ENCODE measurements at places on chromosomes 11 and 22.
A peak's percentile ranks its signal among the peaks of the same experiment; 100 is the strongest.

- peak; percentile 88 for DNase-seq
Measured at GRCh38 chr11:120608760-120609211, 97.2 kb downstream of the GRIK4 start.

GRCh38 chr22:30294066-30294465 is 4.8 kb upstream of the CASTOR1 start:
- no peak for DNase-seq

DNA sequence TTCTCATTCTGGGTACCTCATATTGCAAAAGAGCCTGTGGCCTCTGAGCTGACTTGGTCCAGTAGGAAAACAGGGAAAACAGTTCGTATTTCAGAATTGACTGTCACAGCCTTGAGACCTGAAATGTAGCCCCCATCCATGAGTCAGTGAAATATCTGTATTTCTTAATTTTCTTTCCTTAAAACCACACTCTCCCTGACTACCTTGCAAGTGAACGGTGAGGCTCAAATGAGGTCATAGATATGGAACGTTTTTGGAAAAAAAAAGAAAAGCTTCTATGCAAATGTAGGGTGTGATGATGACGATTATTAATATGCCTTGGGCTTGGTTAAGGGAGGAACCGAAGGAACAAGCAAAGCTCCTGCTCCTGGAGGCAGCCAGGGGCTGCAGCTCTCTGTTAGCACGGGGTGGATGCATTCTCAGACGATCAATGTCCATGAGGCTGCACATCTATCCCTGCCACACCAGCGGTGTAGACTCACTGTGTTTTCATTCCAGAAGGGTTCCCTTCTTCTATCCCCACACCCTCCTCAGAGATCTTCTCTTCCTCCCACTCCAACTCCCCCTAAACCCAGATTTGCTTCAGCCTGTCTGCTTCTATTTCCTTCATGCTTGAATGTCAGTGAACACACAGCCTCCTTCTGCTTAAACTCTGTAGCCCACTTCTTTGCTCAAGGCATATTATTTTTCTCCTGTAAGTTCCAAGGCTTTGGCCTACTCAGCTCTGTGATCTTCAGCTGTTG is 29.2 kb upstream of the SCN3B start:
- DNase-seq: no peak

DNA sequence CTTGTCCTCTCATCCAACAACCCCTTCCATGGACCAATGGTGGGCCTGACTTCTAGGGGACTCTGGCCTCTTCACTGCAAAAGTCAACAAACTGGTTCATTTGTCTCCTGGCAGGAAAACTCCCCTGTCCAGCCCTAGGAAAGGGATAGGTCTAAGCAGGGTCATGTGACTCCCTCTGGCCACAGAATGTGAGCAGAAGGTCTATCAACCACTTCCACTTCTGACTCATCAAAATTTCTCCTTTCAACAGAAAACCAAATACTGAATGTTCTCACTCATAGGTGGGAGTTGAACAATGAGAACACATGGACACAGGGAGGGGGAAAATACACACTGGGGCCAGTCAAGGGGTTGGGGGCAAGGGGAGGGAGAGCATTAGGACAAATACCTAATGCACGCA is 1.3 kb upstream of the ISX start:
- DNase-seq: no peak

GRCh38 chr11:93570759-93571413 is 27.7 kb upstream of the SMCO4 start:
- DNase-seq: no peak

GRCh38 chr11:48900131-48900800 is 83.4 kb downstream of the TRIM51G start:
- DNase-seq: no peak

DNA sequence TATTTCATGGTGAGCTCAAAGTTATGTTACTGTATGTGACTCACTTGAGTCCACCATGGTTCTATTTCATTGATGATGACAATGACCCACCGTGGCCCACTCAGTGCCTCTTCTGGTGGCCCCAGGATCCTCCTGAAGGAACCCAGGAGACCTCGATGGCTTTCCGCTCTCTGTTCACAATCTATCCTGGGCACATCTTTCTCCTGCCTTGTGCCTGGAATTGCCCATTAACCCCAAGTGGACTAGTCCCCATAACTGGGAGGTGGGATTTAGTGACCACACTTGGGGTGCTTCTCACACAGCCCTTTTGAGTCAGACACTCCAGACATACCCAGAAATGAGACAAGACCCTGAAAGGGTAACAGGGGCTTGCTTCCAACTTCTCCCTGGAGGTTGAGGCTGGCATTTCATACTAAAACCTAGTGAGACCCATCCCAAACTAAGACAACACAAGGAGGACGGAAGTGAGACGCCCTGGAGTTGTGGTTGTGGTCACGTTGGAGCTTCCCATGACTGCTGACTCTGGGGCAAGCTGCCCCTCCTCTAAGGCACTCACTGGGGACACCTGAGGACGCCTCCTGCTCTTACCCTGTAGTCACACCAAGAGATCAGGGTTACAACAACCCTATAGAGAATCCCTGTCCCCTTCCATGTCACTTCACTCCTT is 22.1 kb downstream of the IGLL5 start:
- DNase-seq: no peak

DNA sequence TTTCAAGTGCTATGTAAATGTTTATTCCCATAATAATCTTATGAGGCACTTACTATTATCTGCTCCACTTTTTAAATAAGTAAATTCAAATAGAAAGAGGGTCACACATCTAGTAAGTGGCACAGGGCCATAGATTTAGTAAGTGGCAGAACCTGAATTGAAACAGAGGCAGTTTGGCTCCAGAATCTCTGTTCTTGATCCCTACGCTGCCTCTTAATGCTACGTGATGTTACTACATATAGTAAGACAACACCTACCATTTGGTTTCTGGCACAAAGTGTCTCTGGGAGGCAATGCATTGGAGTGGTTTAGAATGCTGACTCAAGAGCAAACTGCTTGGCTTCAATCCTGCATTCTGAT is 1018.3 kb downstream of the DLG2 start:
- DNase-seq: no peak

DNA sequence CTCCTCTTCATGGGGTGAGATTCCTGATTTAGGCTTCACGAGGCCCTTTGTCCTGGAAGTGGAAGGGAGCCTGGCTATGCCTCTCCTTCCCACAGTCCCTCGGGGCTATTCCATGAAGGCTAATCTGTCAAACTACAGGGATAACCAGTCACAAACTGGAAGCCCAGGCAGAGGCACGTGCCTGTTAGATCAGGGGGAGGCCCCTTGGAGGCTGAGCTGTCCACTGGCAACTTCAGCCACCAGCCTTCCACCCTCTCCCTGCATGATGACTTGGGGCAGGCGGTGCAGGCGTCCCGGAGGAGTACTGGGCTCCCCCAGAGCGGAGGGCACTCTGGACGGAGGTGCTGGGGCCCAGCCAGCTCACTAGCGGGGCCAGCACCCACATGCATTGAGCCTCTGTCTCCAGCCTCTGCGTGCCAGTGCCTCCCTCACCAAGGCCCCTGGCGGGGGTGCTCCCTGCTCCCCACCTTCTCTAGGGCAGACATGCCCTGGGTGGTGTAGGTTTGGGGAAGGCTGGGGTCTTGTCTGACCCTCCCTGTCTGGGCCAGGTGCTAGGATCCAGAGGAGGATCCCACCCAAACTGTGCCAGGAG is 42.9 kb downstream of the WNT11 start:
- DNase-seq: no peak

- no peak for DNase-seq
Measured at GRCh38 chr22:20292673-20293232, 24.6 kb upstream of the RTN4R start.

DNA sequence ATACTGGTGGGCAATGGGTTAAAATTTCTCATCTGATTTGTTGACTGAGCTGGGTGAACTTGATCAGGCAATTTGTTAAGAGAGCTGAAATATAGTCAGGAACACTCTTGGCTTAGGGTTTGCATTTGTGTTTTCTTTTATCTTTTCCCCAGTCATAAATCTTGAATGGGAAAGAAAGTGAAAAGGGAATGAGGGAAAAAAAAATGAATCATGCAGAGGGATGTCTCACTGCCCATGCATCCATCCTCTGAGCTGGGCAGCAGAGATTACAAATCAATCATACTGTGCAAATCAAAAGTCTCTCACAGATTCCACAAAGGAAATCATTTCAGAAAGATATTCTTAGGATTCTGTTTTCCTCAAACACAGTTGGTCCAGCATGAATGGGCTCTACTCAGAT is 174.2 kb upstream of the MPPED2 start:
- no peak for DNase-seq

DNA sequence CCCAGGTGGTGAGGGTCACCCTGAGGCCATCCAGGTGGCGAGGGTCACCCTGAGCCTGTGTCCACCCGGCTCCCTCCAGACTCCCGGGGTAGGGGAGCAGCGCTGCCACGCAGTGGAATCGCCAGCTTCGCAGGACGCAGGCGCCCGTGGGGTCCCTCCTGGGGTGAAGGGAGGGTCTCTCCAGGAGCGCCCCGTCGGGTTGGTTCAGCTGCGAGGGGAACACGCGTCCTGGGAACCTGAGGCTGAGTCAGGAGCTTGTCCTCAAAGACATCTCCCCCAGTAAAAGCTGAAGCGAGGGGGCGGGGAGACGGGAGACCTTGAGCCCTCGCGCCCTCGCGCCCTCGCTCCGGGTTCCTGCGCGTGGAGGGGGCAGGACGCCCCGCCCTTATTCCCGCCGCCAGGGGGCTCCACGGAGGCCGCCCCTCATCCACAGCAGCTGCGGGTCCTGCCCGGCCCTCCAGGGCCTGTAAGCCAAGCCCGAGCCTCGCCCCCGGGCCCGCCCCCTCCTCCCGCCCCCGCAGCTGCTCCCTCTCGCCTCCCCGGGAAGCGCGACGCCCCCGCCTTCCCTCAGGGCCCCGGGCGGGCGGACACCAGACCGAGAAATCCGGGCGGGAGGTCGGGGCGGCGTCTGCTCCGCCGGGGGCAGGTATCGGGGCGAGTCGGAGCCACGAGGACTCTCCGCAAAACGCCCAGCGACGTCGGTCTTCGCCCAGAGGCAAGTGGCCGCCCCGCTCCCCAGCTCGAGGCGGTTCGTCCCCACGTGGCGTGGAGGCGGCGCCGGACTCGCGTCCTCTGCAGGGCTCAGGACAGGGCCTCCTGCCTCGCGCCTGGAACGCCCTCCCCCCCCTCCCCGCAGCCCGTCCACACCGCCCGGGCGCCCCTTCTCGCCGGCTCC is 22.8 kb downstream of the PIM3 start:
- no peak for DNase-seq

- DNase-seq: no peak
Measured at GRCh38 chr22:27370269-27370668, 431.3 kb downstream of the MN1 start.

DNA sequence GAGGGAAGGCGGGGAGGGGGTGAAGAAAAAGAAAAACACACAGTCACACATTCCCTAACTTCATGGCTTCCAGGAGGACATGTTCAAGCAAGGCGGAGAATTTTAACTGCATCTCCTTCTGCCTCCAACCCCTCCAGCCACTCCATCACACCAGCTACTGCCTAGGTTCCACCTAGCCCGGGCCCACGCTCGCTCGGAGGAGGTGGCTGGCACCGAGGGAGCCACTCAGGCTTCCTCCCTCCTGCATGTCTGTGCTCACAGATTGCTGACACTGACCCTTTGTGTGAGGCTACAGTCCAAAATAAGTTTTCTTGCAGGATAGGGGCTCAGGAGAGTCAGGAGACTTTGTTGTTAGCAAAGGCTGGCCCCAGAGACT is 9.4 kb upstream of the OPCML start:
- DNase-seq: no peak

DNA sequence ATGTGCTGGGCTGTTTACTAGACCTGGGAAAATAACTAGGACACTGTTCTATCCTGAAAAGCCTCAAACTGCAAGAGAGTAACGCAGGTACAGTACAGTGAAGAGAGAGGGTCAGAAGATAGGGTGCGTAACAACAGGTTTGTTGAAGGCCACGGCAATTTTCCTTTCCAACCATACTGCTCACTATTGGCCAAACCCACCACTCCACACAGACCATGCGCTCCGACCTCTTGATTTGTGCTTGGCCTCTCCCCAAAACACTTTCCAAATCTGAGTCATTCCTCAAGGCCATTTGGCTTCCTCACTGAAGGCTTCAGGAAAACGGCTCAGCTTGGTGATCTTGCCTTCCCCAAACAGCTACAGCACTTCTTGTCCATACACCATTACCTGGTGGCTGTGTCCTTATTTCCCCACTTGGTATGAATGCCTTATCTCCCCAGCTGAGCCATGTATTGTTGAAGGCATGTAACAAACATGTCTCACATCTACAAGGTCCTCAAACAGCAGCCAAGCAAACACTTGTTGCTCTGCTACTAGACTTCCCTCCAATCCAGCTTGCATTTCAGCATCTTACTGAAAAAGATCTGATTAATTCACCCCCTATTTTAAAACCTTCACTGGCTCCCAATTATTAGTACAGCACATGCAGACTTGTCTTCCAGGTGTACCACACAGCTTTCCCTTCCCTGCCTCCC is 40.9 kb downstream of the TCF20 start:
- no peak for DNase-seq

DNA sequence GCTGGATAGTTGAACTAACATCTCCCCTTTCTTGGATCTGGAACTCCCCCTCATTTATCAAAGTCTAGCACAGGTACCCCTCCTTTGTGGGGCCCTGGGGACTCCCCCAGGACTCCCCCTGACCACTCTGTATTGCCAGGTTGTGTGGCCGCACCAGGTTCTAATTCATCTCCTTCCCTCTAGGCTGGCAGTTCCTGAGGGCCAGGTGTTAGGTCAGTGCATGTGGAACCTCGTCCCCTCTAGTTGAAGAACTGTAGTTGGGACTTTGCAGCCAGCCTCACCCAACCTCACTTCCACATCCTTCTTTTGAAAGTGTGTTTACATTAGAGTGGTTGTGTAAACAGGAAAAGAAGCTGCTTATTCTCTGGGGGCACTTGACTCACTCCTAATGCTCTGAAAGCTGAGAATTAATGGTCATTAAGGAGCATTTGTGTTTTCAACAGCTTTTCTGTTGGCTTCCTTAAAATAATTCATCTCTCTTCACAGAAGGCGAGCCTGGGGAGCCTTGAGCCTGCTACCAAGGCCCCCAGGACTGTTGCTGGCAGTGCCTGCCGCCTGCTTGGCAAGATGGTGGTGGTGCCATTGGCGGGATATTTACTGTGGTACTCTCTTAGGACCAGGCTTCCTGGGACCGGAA is 11.8 kb downstream of the UPB1 start:
- no peak for DNase-seq

GRCh38 chr11:63227521-63228107 is 15.8 kb downstream of the SLC22A25 start:
- DNase-seq: no peak

- DNase-seq: no peak
Measured at GRCh38 chr11:46114378-46114777, 6.9 kb downstream of the PHF21A start.

GRCh38 chr11:57885298-57886050 is 123.9 kb downstream of the CTNND1 start:
- DNase-seq: peak; percentile 16

DNA sequence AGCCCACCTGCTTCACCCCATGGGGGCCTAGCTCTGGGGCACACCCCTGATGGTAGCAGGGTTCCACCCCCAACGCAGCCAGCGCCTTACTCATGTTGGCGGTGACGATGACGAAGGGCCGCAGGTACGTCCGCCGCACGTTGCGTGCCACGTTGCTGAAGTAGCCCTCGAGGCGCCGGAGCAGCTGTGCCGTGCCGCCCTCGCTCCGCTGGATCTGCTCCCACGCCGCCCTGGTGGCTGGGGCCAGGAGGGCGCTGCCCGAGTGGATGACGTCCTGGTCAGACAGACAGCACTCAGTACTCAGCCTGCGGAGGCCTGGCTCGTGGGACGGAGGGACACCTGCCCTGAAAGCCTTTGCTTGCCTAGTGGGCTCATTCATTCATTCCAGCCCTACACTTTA is 50.8 kb downstream of the TRMU start:
- no peak for DNase-seq

GRCh38 chr22:32324505-32325415 is 32.9 kb upstream of the RFPL3 start:
- no peak for DNase-seq

GRCh38 chr11:113204280-113204679 is 110.1 kb upstream of the TTC12 start:
- no peak for DNase-seq
